ENCODE measurements at places on chromosomes 12 and 14.
A peak's percentile ranks its signal among the peaks of the same experiment; 100 is the strongest.

DNA sequence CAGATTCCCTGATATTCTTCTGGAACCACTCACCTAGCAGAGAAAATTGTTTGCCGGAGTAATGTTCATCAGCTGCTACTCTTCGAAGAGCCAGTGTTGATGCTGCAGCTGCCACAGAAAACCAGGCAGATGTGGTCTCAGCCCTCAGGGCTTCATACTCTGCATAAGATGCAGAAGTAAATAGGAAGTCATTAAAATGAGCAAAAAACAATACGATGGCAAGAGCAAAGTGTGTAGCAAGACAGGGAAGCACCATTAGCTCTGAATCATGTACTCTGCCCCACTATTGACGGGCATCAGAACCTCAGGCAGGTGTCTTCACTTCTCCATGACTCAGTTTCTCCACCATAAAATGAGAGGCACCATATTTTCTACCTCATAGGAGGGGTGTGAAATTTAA is 991.6 kb upstream of the TMEM132C start:
- DNase-seq: no peak

GRCh38 chr12:130577351-130577750 is 138.7 kb downstream of the RIMBP2 start:
- DNase-seq: no peak

- no peak for DNase-seq
Observed at GRCh38 chr12:116937640-116938039, 26.9 kb downstream of the FBXW8 start.

DNA sequence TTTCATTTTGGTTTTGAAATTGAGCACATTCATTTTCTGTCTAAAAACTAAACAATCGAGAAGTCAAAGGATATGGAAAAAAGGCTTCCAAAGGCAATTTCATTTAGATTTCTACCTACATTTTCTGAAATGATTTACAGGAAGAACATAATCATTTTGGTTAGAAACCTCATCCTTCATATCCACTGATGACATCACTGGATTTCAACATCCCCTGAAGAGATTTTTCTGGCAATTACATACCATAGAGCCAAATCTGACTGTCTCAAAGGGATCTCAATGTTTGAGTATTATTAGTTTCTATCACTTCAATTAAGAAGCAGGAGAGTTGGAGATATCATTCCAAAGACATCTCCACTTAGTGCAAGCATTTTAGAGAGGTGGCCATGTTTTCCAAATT is 137.8 kb downstream of the TTC7B start:
- DNase-seq: no peak

DNA sequence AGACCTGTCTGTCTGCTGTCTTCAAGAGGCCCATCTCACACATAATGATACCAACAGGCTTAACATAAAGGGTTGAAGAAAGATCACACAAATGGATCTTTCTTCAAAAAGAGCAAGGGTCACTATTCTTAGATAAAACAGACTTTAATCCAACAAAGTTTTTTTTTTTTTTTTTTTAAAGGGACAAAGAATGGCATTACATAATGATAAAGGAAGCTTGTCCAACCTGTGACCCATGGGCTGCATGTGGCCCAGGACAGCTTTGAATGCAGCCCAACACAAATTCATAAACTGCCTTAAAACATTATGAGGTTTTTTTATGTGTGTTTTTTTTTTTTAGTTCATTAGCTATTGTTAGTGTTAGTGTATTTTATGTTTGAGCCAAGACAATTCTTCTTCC is 6.8 kb upstream of the FAM186B start:
- no peak for DNase-seq

- DNase-seq: no peak
Observed at GRCh38 chr12:12282202-12282601, 15.4 kb upstream of the LRP6 start.

DNA sequence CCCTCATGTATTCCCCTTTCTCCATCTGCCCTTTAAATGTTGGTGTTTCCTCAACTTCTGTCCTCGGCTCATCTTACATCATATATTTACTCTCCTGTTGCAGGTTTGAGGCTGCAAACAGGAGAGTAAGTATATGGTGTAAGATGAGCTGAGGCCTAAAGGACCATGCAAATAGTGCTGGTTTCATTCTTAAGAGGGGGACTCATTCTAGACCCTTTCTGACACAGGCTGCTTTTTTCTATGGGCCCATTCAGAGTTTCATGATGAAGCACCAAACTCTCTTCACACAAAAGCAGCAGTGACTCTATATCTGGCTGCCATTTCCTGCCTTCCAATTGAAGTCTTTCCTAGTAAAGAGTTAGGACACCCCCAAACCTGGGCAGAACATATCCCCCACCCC is 218.5 kb downstream of the PHLDA1 start:
- DNase-seq: no peak

GRCh38 chr12:41419131-41419893 is 231.2 kb downstream of the PDZRN4 start:
- DNase-seq: no peak

DNA sequence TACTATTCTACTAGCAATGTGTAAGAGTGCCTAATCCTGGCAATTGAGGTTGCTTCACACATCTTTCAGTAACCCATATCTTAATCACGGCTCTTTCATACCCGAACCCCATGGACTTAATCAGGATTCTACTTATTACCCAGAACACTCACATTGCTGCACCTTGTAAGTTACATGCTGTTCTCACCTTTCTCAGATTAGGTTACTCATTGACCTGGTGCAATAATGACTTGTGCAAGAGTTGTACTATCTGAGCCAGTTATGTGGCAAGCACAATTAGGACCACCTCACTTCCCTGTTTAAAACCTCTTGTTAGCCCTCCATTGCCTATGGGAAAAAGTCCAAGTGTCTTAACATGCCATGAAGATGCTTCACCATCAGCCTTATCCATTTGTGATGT is 306.7 kb upstream of the E2F7 start:
- DNase-seq: no peak

- DNase-seq: peak; percentile 57
Observed at GRCh38 chr14:67674480-67675218, at the start of gene VTI1B. Gene VTI1B, minus strand, starts transcription at chr14:67674632. Its CDS starts 143 bp downstream, at chr14:67674489.

- DNase-seq: peak; percentile 23
Observed at GRCh38 chr14:61434311-61434710, 112.9 kb downstream of the PRKCH start.

DNA sequence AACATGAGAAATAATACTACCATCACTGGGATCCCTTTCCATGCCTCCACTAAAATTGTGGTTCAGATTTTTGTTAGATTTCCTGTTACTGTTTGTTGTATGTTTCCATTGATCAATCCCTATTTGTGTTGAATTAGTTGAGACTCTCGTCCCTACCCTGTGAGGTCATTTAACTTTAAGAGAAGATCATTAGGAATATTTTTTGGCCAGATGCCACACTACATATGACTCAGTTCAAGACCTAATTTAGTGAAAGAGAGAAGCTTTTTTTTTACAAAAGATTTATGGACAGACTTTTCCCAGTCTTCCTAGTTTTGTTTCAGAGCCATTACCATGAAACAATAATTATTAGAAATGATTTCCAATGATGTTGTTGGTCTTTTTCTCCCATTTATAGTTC is 35.5 kb downstream of the CPSF6 start:
- no peak for DNase-seq

GRCh38 chr14:42665083-42665482 is 1058.4 kb downstream of the LRFN5 start:
- DNase-seq: no peak

DNA sequence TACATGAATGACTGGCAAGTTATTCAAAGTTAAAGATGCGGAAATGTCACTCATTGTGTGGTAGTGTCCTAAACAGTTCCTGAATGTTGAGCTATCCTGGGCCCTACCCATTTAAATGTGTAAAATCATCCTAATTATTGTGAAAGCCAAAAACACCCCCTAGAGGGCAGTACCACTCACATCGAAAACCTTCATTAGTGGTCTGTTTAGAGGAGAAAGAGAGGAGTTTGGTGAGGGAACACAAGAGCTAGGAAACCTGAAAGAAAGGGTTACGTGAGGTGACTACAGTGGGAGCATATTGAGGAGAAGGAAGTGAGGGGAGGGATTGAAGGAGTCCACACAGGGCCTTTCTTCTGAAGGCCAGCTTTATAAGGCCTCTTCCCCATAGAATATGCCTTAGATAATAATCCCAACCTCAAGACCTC is 2.5 kb upstream of the TEP1 start:
- DNase-seq: no peak

DNA sequence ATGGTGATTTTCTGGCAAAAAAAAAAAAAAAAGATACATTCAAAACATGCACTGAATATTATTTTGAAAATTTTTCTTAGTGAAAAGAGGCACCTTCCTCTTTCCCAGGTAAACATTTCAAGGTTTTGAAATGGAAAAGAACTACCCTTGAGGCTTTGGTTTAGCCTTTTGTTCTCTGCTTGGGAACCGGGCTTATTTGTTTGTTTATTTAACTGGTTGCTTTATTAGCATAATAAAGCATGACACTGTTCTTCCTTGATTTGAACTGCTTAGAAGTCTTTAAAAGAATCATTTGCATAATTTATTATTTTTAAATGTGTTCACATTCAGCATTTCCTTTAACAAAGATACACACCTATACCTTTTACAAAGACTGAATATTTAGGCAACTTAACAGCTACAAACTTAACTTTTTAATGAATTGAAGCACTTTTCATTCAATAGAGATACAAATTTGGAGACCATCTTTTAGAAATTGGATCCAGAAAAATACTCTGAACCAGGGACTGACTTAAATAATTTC is 174.5 kb downstream of the FBXL14 start:
- DNase-seq: no peak

DNA sequence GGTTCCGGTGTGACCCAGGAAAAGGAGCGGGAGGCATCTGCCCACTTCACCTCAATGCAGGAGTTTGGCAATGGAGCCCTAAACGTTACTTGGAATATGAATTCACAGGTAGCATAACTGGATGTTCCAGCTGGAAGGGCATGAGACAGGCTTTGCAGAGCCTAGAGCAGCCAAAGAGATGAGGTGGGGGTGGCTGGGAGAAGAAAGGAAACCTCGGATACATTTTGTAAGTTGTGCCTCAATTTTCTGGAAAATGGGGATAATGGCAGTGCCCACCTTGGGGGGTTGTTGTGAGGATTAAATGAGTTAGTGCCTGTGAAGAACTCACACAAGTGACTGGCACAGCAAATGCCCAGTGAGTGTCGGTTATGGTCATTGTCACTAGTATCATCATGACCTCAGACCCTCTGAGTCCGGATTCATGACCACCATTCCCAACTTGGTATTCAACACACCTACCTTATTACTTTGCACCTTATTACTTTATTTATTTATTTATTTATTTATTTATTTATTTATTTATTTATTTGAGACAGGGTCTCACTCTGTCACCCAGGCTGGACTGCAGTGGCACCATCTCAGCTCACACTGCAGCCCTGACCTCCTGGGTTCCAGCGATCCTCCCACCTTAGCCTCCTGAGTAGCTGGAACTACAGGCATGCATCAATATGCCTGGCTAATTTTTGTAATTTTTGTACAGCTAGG is 56.0 kb downstream of the CLMN start:
- no peak for DNase-seq

Measured in HS-27A (cell line).